ENCODE measurements at places on chromosomes 3 and 15.
A peak's percentile ranks its signal among the peaks of the same experiment; 100 is the strongest.

GRCh38 chr3:172159962-172160538 lies 120.7 kb downstream of the FNDC3B start:
- peak; percentile 77 for DNase-seq

DNA sequence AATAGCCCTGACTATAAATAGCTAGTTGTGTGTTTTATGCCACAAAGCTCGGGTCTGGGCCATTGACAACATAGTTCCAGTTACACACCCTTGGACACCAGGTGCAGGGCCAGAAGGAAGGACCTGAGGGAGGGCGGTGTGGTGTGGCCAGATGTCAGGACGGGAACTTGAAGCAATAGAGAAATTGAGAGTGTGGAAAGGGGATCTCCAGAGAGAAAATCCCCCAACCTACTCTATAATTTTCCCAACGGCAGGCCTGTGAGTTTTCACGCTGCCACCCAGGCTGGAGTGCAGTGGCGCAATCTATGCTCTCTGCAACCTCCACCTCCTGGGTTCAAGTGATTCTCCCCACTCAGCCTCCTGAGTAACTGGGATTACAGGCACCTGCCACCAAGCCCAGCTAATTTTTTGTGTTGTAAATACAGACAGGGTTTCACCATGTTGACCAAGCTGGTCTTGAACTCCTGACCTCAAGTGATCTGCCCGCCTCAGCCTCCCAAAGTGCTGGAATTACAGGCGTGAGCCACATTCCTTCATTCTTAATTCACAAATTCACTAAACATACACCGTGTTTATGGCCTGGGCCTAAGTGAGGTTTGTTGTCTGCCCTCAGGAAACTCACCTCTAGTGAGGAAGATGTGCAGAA lies 70.8 kb upstream of the KLF13 start:
- no peak for DNase-seq

DNA sequence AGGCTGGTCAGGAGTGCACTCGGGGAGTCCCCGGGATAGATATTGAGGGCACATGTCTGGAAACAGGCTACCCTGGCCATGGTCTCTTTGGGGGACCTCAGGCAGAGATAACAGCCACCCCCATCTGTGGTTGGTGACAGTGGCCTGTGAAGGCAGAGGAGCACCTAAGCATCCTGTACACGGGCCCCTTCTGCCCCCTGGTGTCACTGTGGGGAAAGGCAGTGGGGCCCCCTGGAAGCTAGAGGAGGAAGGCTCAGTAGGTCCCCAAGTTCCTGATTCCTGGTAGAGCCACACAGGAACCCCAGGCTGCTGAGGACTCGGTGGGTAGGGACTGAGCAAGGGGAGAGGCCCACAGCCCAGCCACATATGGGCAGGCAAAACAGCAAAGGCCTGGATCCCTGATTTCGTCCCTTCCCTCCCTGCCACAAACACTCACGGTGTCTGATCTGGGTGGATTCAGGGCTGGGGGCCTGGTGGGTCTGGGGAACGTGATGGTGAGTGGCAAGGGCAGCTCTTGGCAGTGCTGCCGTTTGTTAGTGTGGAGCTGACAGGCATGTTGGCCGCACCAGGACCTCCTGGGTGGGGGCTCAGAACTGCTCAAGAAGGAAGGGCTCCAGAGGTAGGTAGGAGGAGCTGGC lies 14.1 kb upstream of the CXCR6 start:
- DNase-seq = peak; percentile 51

GRCh38 chr15:70748281-70748747 lies 15.0 kb downstream of the UACA start:
- DNase-seq = peak; percentile 25

GRCh38 chr3:149221783-149222517 lies at the start of gene CP:
Gene CP (minus strand): TSS chr3:149221829. CDS start chr3:149221792, 37 bp downstream.
- no peak for DNase-seq

GRCh38 chr3:174441588-174442301 lies 417.4 kb upstream of the NAALADL2 start:
- no peak for DNase-seq

DNA sequence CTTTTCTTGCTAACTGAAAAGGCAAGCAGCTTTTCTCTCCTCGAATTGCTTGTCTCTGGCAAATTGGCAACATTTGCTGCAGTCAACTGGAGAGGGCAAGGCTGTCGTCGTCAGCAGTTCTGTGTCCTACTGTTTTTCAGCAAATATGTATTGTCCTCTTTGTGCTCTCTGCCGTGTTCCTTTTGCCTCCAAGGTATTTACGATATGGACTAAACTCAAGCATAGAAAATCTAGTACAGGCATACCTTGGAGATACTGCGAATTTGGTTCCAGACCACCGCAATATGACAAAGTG lies 558 bp upstream of the SLC30A4 start:
- DNase-seq = no peak

GRCh38 chr3:18046131-18046915 lies 303.9 kb upstream of the TBC1D5 start:
- no peak for DNase-seq

- DNase-seq = no peak
Observed at GRCh38 chr3:123799544-123800361, 84.4 kb downstream of the MYLK start.

DNA sequence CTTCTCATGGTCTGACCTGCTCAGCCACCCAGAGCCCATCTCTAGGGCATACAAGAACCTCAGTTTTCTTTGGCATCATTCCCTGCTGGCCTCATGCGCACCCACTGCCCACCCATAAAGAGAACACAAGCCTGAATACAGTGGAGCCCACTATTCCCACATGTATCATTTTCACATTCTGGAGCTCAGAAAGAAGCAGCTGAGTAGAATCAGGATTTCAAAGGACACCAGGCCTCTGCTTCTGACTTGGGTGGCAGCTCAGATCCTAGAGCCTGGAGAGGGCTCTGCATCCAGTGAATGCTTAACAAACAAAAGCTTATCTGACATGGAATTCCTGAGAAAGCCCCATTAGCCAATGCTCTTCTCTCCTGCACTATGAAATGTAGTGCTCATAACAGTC lies 34.7 kb downstream of the RBP2 start:
- no peak for DNase-seq

GRCh38 chr15:60967728-60968127 lies 261.4 kb downstream of the RORA start:
- DNase-seq = no peak

DNA sequence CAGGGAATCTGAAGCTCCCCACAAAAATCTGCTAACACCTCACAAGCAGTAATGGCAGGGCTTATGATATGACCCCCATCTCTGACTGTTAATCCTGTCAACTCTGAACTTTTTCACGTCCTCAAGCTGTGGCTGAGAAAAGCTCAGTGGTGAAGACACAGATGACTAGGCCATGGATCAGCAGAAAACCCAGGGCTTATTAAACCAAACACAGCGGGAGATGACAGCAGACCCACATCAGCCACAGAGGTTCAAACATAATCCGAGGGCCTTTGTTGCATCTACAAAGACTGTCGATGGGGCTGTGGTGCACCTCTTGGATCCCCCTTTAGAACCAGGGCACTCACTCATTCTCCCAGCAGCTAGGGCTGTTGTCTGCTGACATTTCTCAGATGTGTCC lies 50.4 kb downstream of the GLB1 start:
- no peak for DNase-seq

DNA sequence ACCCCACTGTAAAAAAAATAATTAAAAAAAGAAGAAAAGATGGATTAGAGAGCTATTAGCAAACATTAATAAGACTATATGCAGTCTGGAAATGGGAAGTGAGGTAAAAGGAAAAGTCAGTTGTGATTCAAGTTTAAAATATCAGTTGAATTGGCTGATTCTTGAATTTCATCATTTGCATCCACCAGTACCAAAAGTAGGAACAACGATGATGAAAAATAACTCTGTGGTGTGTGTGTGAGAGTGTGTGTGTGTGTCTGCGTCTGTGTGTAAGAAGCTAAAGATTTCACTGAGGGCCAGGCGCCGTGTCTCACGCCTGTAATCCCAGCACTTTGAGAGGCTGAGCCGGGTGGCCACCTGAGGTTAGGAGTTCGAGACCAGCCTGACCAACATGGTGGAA lies 56.0 kb upstream of the SLC4A7 start:
- DNase-seq = no peak

DNA sequence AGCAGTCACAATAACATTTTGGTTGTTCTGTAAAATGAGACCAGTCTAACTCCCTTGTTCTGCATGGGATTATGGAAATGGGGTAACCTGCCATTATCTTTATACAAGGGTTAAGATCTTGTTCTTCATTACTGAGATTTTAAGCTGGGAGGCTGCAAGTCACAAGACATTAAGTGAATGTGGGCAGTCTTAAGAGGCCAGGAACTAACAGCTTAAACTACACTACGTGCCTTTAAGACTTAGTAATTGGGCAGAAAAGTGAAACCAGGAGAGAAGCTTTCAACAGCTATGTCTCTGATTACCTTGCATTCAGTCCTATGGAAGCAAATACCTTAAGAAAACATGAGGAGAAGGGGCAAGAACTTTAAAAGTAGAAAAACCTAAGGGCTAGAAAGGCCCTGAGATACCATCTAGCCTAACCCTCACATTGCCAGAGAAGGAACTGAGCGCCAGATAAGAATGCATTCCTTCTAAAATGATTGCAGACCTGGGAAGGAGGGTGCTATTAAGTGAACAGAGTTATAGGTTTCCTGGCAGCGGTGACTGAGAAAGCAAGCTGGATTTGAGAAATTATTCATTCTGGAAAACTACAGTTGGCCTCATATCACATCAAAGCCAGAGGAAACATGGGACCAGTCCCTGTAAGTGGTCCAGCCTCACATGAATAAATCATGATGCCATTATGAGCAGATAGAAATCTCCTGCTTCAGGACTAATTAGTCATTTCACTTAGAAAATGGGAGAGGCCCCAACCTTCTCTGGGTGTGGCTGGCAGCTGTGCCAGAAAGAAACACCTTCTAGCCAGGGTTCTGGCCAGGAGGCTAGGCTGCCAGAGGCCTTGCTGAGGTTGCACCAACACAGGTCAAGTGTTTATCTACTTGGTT lies 32.9 kb downstream of the DAPK2 start:
- DNase-seq = no peak

- DNase-seq = no peak
Observed at GRCh38 chr3:194100856-194101390, 35.0 kb upstream of the HES1 start.

DNA sequence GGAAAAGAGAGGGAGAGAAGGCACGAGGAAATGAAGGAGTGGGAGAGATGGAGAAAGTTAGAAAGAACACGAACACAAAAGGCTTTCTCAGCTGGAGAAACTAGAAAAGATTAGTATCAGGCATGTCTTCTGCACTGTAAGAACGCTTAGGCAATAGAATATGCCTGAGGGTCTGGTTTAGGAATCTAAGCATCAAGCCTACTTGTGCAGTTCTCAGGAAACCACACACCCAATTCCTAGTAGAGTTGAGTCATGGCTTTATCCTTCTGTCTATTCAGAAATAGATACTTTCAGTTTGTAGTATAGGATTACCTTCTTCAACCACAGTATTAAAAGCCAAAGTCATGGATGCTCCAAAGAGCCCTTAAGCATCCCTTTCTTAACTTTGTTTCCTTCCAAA lies 969.4 kb downstream of the NTRK3 start:
- no peak for DNase-seq

DNA sequence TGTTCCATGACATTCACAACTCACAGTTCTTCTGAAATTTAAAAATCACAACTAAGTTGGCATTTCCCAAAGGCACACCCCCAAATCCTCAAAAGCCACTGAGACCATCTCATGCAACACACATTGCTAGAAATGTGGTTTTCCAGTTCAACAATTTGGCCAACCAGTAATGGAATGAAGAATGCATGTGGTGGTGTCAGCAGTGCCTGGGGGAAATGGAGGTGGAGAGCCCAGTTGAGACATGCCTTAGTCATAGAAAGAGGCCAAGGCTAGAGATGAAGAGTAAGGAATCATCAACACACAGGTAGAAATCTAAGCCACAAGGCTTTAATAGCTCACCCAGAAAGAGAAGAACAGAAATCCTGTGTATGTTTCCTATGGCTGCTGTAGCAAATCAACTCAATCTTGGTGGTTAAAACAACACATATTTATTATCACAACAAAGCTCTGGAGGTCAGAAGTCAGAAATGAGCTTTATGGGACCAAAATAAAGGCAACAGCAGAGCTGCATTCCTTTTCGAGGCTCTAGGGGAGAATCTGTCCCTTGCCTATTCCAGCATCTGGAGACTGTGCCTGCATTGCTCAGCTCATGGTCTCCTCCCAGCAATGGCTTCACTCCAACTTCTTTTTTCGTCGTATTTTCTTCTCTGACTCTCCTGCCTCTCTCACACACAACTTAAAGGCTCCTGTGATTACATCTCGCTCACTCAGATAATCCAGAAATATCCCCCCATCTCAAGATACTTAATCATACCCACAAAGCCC lies 54.0 kb downstream of the SNTN start:
- no peak for DNase-seq

- no peak for DNase-seq
Observed at GRCh38 chr3:47533481-47533880, 20.0 kb upstream of the ELP6 start.

DNA sequence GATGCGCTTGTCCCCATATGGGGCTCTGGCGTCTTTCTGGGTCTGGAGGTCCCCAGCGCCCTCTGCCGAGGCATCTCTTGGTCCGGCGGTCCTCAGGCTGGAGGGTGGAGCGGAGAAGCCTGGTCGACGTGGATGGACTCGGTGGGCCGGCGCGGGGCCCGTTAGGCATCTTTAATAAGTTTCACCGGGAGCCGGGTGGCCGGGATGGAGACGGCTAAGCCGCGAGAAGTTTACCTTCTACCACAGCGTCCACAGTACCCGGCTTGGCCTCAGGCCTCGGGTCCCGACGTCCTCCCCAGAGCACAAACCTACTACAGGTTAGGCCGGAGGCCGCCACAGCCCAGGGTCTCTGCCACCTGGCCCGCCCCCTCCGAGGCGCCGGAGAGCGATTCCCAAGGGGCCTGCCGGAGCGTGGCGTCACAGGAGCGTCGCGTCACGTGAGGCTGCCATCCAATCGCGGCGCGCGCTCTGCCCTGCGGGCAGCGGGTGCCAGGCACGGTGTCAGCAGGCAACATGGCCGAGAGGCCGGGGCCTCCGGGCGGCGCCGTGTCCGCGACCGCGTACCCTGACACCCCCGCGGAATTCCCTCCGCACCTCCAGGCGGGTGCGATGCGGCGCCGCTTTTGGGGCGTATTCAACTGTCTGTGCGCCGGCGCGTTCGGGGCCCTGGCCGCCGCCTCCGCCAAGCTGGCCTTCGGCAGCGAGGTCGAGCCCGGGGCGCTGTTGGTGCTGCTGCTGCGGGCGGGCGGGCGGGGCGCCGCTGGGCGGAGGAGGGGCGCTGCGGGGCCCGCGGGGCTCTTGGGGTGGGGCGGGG lies at the start of gene TMEM42:
Gene TMEM42 (plus strand): TSS at position 501 of the 814 bp plus-strand sequence. CDS start 13 bp downstream, at position 514.
- DNase-seq = peak; percentile 95

- DNase-seq = no peak
Observed at GRCh38 chr3:51642462-51642861, 28.6 kb upstream of the TEX264 start.

DNA sequence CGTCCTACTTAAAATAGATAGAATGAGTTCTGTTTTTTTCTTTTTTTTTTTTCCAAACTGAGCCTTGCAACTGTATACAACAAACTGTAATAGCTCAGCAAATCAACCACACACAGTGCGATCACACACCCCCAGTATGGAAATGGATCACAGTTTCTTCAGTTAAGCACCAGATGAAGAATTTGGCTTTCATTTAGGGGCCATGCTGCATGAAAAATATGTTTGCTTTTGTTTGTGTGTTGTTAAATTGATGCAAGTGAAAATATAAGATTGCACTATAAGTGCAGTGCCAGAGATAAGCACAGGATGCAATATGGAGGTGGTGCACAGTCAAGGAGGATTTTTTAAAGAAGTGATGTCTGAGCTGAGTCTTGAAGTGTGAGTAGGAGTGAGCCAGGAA lies 17.8 kb downstream of the CCDC54 start:
- no peak for DNase-seq

GRCh38 chr3:20741381-20741780 lies 555.4 kb upstream of the SGO1 start:
- DNase-seq = no peak

Measured in right hindlimb (tissue), 1 donor.